ENCODE measurements at places on chromosomes 6 and 20.

DNA sequence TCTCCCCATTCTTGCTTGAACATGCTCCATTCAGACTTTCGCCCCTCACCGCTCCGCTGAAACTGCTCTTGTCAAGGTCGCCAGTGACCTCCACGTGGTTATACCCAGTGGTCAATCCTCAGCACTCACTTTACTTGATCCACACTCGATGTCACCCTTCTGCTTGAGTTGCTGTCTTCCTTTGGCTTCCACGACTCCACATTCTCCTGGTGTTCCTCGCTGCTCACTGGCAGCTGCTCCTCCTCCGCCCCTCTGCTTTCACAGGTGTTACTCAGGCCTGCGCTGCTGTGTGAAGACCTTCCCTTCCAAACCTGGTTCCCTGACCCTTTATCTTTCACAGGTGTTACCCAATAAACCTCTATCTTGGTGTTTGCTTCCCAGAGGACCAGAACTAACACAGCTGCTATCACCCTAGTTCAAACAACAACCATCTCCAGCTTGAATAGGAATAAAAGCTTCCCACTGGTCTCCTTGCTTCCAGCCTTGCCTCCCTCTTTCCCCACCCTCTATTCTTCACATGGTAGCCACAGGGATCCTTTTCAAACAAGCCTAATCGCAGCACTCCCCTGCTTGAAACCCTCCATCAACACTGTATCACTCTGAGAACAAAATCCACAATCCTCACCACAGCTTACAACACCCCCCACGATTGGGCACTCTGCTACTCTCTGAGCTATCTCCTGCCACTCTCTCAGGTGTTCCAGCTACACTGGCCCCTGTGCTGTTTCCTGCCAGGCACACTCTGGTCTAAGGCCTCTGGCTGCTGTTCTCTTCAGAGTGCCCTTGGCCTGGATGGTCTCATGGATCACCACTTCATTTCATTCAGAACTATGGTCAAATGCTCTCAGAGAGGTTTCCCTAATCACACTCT is 10.7 kb downstream of the PPIL1 start:
- no peak for DNase-seq

- DNase-seq, result no peak
Observed at GRCh38 chr6:142631517-142632385, 313.2 kb downstream of the HIVEP2 start.

DNA sequence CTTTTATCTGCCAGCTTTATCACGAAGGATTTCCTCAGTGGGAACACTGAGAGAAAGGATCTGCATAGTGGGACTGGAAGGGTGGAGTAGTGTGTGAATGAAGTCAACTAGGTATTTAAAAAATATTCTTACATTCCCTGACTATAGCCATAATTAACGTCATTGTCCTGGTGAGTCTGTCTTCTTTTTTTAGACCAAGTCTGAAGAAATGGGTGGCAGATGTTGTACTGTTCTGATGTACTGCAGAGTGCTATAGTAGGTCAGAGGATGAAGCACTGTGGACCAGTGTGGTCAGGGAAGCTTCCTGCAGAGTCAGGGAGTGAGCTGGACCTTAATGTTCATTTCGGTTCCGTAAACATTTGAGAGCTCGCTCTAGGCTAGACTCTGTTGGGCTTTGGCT is 11.9 kb downstream of the TULP4 start:
- DNase-seq, result no peak

DNA sequence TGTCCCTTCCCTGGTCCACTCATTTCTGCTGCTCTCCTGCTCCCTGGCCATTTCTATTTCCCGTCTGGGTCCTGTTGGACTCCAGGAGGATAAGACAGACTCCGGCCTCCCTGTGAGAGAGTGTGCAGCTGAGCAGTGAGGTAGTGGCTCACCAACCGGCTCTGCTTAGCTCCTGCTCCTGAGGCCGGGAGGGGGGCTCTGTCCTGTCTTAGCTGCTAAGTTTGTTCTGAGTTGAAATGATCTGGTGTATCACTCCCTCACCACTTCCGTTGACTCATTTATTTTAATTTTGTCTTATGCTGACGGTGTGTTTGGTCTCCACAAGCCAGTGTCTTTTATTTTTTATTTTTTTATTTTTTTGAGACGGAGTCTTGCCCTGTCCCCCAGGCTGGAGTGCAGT is 148.5 kb upstream of the PDE10A start:
- DNase-seq, result no peak

DNA sequence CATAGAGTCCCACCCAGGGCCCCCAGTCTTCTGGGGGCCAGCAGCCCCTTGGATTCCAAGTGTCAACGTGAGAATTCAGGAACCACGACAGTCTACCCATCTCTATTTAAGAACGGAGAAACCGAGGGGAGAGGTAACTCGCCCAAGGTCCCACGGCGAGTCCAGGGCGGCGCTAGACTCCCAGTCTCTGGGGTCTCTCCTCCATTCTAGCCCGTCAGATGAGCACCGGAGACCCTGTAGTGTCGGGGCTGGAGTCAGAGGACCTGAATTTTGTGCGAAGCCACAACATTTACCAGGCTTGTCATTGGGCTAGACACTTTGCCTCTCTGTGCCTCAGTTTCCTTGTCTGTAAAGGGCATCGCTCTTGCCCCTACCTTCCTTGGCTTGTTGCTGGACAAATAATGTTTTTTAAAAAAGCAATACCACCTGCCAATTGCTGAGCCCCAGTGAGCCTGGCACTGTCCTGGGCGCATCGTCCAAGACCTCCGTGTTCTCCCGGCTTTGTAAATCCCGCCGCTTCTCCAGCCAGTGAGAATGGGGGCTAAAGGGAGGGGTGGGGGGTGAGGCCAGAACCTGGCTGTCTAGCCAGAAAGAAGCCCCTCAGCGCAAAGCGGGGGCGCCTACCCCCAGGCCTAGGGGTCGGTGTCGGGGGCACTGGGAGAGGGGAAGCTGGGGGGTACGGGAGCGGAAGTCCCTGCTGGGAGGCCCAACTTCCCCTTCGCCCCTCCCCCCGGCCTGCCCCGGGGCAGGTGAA is 91.7 kb downstream of the NCR2 start:
- DNase-seq, result no peak

GRCh38 chr6:157335829-157336228 is 12.5 kb upstream of the TMEM242 start:
- no peak for DNase-seq

- DNase-seq, result no peak
Observed at GRCh38 chr6:130466748-130467061, 100.9 kb downstream of the TMEM200A start.

DNA sequence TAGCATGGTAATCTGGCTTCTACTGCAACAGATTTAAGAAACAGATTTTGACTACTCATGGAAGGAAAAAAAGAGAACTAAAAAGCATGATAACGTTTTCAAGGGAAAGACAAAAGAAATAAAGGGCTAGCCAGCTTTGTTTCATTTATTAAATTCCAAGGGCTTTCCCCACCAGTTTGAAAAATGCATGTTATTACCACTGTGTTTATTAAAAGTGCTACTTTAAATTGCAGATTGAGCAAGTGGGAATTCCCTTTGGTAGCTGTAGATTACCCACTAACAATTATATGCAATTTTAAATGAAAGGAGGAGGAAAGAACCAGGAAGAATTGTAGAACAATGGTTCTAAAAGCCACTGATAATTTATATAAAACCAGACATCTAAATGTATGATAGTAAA is 40.6 kb upstream of the NHSL1 start:
- no peak for DNase-seq

- DNase-seq, result no peak
Observed at GRCh38 chr20:59421089-59421488, 120.7 kb downstream of the EDN3 start.

DNA sequence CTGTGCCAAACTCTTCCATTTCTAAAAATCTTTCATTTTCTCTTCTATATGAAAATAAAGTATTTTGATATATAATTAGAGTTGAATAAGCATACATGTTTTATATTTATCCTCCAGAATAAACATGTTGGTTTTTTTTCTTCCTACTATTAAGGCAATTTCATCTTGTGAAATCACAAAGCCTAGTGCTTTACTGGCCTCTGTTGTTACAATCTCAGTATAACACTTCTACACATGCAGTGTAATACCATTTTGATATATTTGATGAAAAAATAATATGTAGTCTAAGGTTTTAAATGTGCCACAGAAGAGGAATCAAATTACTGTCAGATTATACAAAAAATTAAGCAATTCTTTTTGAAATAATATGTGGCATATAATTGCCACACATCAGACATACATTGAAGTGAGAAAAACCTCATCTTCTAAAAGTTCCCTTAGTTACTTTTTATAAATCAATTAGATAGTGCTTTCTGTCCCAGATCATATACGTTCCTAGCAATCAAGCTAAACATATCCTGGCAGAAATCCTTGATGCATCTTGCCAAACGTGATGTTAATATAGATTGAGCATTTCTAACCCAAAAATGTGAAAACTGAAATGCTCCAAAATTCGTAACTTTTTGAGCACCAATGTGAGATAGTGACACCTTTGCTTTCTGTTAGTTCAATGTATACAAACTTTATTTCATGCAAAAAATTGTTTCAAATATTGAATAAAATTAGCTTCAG is 225.1 kb upstream of the MANEA start:
- DNase-seq, result no peak

GRCh38 chr6:39755231-39755630 is 30.0 kb upstream of the KIF6 start:
- DNase-seq, result no peak

- DNase-seq, result no peak
Observed at GRCh38 chr6:52543262-52543661, 33.6 kb downstream of the TRAM2 start.

GRCh38 chr6:15593798-15594197 is 69.0 kb downstream of the DTNBP1 start:
- DNase-seq, result no peak

All from cortex of kidney (tissue), 1 donor.